ENCODE measurements at places on chromosomes 13 and 19.

DNA sequence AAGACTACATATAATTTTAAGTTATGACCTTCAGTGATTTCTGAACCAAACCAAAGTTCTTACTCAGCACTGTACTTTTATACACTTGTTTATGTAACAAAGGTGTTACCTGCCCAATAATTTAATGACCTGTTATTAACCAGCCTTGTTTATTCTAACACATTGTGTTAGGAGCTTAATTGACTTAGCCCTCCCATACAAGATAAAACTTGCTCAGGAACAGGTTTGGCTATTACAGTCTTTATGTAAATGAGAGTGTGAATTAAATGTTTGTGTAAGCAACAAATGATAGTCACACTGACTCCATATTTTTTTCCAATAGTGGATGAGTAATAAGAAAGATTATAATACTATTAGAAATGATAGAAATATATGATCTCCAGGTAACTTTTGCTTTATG, 51.8 kb upstream of the MYCBP2 start:
- DNase-seq, result no peak

GRCh38 chr19:46631481-46631880, 4.5 kb downstream of the GNG8 start:
- no peak for DNase-seq

GRCh38 chr19:14467816-14468215, 7.3 kb downstream of the PTGER1 start:
- DNase-seq, result no peak

DNA sequence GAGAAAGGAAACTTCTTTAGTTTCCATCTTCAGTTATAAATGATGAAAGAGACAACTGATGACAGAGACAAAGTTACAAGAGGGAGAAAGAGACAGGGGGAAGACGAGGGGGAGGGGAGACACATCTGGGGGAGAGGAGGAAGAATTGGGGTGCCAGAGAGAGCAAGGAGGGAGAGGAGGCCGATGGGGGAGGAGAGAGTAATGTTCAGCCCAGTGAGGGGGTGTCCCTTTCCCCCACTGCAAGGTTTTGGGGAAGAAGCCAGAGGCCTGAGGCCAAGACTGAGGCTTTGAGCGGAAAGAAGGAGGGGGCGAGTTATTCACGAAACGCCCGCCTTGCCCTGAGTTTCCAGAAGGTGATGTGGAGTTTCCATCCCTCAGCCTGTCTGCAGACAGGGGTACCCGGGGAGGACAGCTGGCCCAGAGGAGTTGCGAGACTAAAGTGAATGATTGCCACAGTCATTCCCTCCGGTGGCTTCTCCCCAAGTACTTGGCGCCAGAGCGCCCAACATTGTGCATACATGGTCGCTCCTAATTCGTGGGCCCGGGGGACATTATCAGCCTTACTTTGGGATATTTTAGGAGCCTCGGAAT, 558 bp upstream of the PPAN start:
- DNase-seq, result no peak
